ENCODE measurements at places on chromosomes 3 and 15.

- DNase-seq = no peak
Measured at GRCh38 chr3:192005989-192006388, 545.0 kb downstream of the PYDC2 start.

- DNase-seq = no peak
Measured at GRCh38 chr15:68626739-68627138, 47.9 kb downstream of the CORO2B start.

DNA sequence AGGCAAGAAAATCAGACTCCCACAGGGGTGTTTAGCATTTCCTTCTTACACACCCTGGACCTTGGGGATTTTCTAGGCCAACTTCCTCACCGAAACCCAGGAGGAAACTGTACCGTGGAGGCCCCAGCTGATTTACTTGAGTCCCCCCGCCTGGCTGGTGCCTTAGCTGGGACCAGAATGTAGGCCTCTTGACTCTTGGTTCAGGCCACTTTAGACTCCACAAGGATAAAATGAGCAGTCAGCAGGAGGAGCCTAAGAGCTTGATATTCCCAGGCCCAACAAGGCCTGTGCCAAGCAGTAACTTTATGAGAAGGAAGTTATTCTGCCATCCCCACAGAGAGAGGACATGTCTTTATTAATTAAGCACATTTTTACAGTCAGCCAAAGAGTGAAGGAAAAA lies 4.6 kb upstream of the APBA2 start:
- no peak for DNase-seq

- no peak for DNase-seq
Measured at GRCh38 chr15:39720621-39721611, 61.7 kb downstream of the FSIP1 start.

GRCh38 chr3:143751643-143752178 lies 96.6 kb downstream of the SLC9A9 start:
- DNase-seq = peak; percentile 2

- no peak for DNase-seq
Measured at GRCh38 chr3:100864471-100865250, 128.6 kb downstream of the ABI3BP start.

DNA sequence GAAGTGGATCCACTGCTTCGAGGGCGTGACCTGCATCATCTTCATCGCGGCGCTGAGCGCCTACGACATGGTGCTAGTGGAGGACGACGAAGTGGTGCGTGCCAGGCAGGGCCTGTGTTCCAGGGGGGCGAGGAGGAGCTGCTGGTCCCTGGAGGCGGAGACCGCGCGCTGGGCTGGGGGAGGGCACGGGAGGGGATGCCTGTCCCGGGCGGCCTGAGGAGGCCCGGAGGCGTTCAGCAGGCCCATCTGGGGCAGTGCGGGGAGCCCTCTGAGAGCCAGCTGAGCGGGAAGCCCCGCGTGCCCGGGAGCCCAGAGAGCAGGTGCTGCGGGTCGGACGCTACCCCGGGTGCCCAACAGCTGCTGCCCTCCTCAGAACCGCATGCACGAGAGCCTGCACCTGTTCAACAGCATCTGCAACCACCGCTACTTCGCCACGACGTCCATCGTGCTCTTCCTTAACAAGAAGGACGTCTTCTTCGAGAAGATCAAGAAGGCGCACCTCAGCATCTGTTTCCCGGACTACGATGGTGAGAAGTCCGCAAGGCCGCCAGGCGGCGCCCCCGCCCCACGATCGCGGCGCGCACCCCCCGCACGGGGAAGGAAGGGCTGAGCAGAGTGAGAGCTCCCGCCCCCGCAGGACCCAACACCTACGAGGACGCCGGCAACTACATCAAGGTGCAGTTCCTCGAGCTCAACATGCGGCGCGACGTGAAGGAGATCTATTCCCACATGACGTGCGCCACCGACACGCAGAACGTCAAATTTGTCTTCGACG lies 2.9 kb downstream of the GNAT1 start:
- DNase-seq = peak; percentile 90

GRCh38 chr15:83305704-83306291 lies 21.3 kb upstream of the BNC1 start:
- DNase-seq = no peak

- no peak for DNase-seq
Measured at GRCh38 chr3:107077391-107077790, 299.8 kb upstream of the CCDC54 start.

GRCh38 chr15:69403594-69403993 lies 10.6 kb upstream of the KIF23 start:
- no peak for DNase-seq

DNA sequence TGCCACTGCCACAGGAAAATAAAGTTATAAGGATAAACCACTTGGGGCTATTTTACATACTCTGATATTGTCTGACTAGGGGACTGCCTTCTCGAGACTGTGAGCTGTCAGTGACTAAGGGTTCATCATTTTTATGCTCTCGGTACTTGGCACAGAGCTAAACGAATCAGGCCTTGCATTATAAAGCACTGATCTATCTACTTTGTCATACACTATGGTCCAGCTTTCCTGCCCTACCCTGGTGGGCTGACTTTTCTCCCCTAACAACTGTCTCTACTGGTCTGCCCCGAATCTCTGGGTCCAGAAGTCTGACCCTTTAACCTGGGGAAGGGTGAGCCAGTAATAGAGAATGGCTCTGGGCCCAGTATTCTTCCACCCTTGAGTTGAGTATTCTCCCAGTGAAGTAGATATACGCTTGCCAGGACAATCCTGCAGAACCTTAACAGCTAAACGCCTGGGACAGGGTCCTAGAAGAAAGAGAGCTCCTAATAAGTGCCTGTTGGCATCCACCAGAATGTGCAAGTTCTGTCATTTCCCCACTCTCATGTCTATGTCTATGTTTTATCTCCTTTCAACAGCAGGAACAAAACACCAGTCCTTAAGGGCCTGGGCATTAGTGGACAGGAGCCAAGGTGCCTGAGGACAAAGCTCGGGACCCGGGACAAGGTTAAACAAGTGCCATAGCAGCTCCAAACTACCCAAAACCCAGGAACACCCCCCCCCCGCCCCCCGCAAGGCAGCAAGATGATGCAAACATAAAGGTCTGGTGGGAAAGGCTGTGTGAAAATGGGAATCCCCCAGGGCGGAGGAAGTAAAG lies 1.2 kb downstream of the LARP6 start:
- no peak for DNase-seq

DNA sequence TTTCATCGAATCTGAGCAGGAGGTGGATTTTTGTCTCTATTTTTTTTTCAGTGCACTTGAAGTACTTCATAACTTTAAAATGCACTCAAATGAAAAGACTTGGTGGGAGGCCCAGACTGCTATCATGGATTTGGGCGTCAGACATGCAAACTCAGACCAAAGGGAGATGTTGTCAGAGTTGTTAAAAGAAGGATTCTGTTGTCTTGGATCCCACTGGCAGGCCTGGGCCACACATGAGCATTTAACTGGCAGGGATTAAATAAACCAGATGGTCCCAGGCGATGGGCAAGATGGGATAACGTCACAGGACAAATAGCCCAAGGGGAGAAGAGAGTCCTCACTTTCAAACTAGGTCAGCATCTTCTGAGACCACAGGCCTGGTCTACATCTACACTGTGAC lies 15.4 kb downstream of the RTP1 start:
- no peak for DNase-seq

GRCh38 chr15:71057581-71057980 lies 57.7 kb upstream of the THSD4 start:
- DNase-seq = no peak

DNA sequence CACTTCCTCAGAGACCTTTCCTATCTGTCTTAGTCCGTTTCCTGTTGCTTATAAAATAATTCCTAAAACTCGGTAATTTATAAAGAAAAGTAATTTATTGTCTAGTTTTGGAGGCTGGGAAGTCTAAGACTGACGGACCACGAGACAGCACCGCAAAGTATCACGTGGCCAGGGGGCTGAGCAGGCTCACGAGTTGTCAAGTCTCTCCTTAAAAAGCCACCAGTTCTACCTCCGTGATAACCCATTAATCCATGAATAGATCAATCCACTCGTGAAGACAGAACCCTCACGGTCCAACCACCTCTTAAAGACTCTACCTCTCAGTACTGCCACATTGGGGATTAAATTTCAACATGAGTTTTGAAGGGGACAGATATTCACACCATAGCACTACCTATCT lies 821 bp downstream of the LINS1 start:
- DNase-seq = peak; percentile 30

DNA sequence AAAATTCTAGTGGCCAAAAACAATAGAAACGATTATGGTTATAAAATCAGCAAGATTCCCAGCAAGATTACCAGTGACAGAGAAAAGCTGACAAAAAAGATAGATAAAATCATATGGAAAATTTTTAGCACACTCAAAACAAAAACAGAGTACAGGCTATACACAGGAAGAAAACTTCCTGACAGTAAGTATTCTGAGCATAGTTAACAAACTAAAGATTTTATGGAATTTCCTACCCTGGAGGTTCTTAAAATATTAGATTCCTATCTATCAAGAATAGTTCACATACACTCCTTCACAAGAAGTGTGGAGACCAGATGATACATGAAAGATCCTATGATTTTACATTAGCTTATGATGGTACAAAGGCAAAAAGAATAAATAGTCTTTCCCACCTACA lies 50.8 kb downstream of the ZNF148 start:
- DNase-seq = no peak

- no peak for DNase-seq
Measured at GRCh38 chr3:175735866-175736265, 876.7 kb downstream of the NAALADL2 start.

DNA sequence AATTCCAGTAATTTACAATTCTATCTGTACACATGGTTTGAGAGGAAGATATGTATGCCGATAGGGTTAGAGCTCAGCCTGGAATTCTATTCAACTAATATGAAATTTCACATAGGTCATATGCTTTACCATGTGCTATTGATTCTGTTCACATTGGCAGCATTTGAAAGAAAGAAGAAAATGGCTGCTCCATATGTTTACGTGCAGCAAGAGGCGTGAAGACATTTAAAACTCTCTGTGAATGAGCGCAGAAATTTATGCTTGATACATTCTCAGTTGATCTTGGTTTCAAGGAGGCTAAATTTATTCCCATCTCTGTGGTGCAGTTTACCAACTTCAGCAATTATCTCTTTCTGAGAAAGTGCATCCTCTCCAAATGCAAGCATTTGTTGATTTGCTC lies 478.9 kb downstream of the CNTN4 start:
- no peak for DNase-seq

DNA sequence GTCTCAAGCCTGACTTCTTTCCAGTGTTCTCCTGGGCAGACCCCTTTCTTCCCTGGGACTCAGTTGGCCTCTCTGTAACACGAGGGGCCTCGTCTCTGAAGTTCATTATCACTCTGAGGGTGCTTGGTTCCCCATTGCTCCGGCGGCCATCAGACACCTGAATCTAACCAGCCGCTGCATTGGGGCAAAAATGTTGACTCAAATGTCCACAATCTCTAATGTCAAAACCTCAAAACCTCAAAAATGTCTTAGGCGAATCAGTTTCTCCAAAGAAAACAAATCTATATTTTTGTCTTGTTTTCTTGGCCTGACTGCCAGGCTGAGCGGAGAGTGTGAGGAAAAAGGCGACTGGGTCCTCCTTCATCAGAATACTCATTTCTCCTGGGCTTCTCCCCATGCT lies 220.7 kb downstream of the VPS13C start:
- DNase-seq = no peak

DNA sequence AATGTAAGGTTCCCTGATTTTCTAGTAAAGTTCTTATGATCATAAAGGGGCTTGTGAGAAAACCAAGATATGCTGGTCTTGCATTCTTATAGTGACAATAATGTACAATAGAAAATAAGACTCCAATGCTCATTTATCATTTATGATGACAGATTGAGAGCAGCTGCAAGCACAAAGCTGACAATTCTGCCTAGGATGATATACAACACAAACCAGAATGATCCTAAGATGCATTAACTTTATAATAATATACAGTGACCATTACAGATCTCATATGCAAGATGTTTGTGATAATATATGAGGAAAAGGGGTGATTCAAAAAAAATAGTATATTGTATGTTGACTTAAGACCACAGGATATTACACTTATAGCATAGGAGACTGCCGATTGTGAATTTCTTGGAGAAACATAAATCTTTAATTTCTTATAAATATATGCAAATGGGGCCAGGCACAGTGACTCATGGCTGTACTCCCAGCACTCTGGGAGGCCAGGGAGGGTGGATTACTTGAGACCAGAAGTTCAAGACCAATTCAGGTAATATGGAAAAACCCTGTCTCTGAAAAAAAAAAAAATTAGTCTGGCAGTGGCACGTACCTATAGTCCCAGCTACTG lies 387.0 kb downstream of the ZBBX start:
- DNase-seq = no peak

DNA sequence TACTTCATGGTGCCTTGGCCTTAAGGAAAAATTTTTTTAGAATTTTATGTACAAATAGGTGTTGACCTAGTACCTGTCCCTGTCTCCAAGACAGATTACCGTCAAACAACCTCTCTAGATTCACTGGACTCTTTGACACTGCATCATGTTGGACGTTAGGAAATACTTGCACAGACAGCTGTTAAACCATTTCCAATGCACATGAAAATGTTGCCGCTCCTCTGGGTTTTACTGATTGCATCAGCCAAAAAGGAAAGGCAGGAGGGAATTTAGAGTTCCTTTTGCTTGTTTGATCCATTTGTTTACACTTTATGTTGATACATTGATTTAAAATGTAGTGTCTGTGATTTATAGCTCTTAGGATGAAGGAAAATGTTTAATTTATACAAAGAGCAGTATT lies 14.5 kb downstream of the TMEM41A start:
- DNase-seq = no peak

DNA sequence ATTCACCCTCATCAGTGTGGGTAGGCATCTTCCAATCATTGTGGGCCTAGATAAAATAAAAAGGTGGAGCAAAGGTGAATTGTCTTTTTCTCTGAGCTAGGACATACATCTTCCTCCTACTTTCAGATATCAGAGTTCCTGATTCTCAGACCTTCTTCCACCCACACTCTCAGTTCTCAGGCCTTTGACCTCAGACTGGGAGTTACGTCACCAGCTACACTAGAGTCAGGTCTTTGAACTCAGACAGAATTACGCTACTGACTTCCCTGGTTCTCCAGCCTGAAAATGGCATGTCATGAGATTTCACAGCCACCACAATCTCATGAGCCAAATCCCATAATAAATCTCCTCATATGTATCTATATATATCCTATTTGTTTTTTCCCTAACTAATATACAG lies 39.0 kb downstream of the STRIT1 start:
- DNase-seq = no peak

DNA sequence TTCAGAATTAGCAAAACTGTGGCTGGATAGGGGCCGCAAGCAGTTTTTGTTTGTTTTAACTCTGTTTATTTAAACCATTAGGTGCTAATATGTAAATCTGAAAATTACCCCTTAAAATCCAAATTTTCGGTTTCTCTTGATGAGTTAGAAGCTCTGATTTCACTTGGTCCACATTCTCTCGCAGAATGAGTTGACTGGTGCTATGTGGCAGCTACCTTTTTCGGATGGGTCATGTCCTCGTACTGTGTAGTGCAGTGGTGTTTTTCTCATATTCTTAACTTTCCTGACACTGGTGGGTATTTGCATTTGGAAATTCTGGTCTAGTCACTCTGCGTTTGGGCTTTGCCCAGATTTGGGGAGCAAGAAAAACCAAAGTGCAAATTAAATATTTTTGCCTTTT lies 87.1 kb downstream of the DIPK2A start:
- no peak for DNase-seq

GRCh38 chr3:31114929-31115283 lies 220.4 kb upstream of the GADL1 start:
- no peak for DNase-seq

All from activated T-cell treated with anti-CD3 and anti-CD28 coated beads for 4 hours (primary cell).